ENCODE measurements at places on chromosomes 3 and 15.

GRCh38 chr3:177602601-177603147 is 405.4 kb upstream of the TBL1XR1 start:
- no peak for DNase-seq

- DNase-seq: no peak
These were observed 804.2 kb upstream of the NECTIN3 start for GRCh38 chr3:110267304-110267845.

DNA sequence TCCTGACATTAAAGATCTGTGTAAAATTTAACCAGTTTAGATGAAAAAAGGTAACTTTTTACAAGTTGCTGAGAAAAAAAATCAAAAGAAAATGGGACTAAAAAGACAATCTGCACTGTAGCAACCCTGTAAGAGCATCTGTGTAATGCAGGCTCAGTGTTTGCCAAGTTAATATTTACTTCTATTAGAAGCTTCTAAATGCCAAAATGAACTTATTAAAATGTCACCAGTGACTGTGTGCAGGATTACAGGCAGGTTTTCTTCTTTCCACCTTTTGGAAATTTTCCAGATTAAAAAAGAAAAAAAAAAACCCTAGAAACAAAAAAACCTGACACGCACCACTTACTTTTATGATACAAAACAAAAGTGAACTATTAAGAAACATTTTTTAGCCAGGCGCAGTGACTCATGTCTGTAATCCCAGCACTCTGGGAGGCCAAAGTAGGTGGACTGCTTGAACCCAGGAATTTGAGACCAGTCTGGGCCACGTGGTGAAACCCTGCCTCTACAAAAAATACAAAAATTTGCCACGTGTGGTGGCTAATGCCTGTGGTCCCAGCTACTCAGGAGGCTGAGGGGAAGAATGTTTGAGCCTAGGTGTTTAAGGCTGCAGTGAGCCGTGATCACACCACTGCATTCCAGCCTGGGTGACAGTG is 87.2 kb downstream of the TJP1 start:
- no peak for DNase-seq

DNA sequence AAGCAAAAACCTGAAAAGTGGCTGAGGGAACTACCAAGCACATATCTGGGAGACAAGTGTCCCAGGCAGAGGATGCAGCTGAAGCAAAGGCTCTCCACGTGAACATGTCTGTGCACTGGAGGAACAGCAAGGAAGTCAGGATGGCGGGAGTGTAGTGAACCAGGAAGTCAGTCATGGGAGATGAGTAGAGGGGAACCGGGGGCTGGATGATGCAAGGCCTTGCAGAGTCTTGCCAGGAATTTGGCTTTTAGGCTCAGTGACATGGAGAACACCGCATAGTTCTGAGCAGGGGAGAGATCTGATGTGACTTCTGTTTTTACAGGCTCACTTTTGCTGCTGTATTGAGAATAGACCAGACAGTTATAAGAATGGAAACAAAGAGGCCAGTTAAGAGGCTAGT is 19.0 kb downstream of the C2CD4A start:
- DNase-seq: no peak

DNA sequence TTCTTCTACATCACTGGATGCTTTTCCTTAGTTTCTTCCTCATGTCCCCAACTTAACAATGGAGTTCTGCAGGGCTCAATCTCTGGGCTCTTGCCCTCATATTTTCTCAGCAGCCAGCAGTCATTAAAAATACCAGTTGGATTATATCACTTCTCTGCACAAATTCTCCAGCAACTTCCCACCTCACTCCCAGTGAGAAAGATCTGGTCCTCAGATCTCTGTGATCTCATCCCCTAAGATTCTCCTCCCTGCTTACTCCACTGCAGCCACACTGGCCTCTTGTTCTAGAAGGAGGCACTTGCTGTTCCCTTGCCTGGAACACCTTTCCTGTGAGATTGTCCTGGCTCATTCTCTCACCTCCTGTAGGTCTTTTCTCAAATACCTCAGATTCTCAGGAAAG is 6.1 kb downstream of the ERICH6 start:
- peak; percentile 15 for DNase-seq

DNA sequence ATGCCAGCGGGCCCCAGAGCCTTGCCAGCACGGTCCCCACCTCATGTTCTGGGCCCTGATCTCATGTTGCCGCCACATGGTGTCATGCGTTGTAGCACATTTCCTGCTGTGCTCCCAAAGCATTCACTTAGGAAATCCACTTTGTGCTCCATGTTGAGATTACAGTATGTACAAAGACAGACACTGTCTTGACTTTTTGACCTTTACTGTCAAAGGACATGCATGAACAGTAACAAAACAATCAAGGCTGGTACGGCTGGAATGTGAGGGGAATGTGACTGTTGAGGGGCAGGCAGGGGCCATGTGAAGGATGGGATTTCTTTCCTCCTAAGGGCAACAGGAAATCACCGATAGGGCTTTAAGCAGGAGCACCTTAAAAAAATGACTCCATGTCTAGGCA is 53.3 kb upstream of the RPL32 start:
- DNase-seq: no peak

DNA sequence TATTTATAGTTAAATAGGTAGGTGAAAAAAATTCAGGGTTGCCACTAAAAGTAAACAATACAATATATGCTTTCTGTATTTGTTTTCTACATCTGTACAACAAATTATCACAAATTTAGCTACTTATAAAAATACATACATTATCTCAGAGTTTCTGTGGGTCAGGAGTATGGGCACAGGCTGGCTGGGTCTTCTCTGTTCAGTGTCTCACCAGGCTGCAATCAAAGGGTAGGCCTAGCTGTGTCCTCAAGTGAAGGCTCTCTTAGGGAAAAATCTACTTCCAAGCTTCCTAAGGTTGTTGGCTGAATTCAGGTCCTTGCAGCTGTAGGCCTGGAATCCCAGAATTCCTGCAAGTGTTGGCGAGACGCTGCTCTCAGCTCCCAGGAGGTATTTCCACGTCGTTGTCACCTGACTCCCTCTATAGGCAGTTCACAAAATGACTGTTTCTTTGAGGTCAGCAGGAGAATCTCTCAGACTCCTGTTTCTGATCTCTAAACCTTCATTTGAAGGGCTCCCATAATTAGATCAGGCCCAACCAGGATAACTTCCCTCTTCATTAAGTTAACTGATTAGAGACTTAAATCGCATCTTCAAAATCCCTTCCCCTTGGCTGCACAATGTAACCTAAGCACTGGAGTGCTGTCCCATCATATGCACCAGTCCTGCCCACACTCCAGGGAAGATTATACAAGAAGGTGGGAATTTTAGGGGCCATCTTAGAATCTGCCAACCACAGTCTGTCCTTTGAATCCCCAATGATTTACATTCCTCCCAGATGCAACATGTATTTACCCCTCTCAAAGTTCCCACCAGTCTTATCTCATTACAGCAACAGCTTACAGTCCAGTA is 296.6 kb downstream of the SUCLG2 start:
- peak; percentile 41 for DNase-seq

DNA sequence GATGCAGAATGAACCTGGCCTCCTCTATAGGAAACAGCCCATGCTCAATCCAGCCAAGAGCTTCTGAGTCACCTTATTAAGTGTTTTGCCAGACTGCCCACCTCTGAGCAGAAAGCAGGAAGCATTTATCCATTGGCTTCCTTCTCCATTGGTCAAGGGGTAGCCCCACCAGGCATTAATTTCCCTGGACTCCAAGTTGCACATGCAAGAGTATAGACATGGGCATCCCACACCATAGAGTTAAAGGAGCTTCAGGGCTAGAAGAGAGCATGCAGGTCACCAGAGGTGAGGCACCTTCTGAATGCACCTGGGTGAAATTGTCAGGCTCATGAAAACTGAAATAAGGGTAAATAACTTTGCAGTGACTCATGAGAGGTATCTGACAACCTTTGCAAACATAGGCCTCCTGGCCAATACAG is 230.8 kb upstream of the STAC start:
- DNase-seq: no peak

GRCh38 chr3:32842987-32843386 is 25.2 kb downstream of the TRIM71 start:
- no peak for DNase-seq

GRCh38 chr15:81809543-81809942 is 236.3 kb downstream of the MEX3B start:
- DNase-seq: peak; percentile 22

- peak; percentile 49 for DNase-seq
These were observed 1.1 kb upstream of the SPTBN5 start for GRCh38 chr15:41894791-41895463.

DNA sequence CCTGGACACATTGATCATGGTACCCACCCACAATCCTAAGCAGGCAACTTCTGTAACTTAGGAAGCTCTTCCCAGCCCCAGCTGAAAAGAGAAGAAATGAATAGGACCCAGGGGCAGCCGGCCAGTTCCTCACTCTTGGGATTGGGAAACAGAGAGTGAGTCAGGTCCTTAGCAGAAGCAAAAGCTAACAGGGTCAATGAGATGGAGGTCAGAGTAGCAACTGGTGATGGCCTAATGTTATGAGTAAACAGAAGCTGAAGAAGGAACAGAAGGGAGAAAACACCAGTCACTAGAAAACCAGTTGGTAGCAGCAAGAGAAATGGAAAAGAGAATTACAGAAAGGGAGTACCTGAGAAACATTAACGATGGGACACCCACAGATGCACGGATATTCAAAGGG is 20.0 kb downstream of the RIOX2 start:
- no peak for DNase-seq

GRCh38 chr15:64009798-64010261 is 36.5 kb downstream of the DAPK2 start:
- DNase-seq: no peak

- DNase-seq: no peak
These were observed 8.0 kb upstream of the TPM1 start for GRCh38 chr15:63034578-63034977.

DNA sequence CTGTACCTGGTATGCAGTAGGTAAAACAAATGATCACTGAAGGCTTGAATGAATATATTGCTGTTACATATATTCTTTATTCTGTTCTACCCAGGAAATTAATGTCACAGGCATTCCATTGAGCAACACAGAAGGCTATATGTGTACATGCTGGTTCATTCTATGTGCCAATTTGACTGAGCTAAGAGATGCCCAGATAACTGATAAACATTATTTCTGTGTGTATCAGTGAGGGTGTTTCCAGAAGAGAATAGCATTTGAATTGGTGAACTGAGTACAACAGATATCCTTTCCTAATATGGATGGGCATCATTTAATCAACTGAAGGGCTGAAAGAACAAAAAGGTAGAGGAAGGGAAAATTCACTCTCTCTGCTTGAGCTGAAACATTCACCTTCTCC is 886.8 kb downstream of the FHIT start:
- no peak for DNase-seq

GRCh38 chr3:197795200-197795599 is 4.1 kb downstream of the LRCH3 start:
- DNase-seq: no peak

DNA sequence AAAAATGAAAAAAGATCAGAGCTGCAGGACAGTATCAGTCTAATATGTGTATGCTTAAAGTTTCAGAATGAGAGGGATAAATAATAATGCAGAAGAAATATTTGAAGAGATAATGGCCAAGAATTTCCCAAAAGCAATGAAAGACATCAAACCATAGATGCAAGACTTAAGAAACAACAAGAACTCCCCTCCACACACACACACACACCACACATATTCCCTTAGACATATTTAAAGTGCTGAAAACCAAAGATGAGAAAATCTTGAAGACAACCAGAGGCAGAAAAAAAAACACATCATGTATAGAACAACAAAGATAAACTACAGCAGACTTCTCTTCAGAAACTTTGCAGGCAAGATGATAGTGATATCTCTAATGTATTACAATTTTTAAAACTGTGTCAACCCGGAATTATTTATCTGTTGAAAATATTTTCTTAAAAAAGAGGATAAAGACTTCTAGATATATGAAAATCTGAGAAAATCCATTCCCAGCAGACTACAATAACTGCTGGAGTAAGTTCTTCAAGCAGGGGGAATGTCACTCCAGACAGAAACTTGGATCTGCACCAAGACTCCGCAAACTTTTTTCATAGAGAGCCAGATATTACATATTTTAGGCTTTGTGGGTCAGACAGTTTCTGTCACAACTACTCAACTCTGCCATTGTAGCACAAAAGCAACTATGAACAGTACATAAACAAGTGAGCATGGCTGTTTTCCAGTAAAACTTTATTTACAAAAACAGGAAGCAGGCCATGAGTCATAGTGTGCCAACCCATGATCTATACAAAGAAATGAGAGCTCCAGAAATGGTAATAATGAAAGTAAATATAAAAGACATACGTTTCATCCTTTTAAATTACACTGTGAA is 223.4 kb upstream of the CGNL1 start:
- no peak for DNase-seq

Measured in HTR-8/SVneo (cell line).